ENCODE measurements at places on chromosomes 5 and 9.

DNA sequence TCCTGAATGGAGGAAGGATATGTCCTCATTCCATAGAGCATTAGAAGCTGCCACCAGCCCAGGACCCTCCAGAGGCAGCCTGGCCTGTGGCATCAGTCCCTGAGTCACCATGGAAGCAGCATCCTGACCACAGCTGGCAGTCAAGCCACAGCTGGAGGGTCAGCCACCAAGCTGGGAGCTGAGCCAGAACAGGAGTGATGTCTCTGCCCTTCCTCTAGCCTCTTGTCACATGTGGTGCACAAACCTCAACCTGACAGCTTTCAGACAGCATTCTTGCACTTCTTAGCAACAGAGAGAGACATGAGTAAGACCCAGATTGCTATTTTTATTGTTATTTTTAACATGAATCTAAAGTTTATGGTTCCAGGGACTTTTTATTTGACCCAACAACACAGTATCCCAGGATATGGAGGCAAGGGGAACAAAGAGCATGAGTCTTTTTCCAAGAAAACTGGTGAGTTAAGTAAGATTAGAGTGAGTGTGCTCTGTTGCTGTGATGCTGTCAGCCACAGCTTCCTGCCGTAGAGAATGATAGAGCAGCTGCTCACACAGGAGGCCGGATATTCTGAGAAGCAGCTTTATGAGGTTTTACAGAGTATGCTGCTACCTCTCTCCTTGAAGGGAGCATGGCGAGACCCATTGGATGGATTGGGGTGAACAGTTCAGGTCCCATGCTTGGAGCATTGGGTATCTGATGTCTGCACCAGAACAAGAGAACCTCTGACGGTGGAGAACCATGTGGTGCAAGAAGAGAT, 13.0 kb upstream of the CYFIP2 start:
- peak; percentile 61 for DNase-seq

DNA sequence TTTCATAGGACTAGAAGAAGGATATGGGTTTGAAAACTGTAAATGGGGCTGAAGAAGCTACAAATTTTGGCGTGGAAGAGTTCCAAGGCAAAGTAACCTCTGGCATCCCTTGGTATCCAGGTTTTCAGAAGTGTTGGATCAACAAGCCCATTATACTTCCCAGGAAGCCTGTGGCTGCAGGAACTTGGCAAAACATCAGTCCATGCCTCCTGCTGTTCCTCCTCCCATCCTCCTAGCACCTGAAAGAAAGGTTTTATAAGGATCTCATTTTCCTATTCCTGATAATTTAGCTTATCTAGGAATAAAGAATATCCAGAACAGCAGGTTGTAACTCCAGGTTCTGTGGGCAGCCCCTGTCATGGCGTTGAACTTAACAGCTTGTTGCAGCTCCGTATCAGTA, 72.5 kb upstream of the LPAR1 start:
- DNase-seq = no peak

GRCh38 chr5:150461231-150461630, 11.7 kb upstream of the RPS14 start:
- DNase-seq = peak; percentile 11

GRCh38 chr5:37971483-37972024, 131.7 kb upstream of the GDNF start:
- no peak for DNase-seq

DNA sequence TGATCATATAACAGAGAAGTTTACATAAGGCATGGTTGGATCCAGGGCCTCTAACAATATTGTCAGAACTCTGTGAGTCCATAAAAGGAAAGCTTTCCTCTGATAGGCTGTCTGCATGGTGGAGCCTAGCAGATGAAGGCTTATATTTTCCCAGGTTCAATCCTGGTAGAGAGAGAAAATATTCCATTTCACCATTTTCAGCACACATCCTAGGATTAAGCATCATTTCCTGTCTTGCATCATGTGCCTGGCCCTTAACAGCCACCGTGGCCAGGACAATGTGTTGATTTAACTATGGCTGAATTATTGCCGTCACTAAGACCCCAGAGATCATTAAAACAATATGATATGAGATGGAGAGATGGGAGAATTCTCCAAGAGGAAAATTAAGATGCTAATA, 90.9 kb upstream of the GRIA1 start:
- no peak for DNase-seq

DNA sequence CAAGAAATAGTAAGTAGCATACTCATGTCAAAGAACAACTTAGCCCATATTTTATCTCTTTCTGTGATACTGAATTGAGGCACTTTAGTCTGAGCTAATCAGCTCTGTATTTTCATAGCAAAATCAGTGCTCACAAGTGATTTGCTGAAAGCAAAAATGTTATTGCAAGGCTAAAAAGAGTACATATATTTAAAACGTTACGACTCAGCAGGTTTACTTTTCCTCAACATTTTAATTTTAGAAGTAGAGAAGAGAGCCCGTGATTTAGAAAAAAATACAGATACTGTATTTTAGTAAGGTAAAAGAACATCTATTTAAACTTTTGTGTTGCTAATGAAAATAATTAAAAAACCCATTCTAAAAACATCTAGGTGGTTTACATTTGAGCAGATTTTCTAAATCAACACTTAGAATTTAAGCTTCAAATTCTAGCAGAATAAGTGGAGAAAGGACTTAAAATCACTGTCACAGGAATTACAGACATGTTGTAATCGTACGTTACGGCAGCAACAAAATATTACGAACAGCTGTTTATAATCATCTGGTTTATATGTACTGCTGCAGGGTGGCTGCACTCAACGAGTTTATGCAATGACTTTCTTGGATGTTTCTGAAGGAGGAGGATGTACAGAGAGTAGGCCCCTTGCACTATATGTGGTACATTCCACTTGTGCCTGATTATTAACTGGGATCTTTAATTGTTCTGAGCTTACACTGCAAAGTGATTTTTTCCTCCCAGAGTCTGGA, 20.1 kb downstream of the SREK1 start:
- no peak for DNase-seq

DNA sequence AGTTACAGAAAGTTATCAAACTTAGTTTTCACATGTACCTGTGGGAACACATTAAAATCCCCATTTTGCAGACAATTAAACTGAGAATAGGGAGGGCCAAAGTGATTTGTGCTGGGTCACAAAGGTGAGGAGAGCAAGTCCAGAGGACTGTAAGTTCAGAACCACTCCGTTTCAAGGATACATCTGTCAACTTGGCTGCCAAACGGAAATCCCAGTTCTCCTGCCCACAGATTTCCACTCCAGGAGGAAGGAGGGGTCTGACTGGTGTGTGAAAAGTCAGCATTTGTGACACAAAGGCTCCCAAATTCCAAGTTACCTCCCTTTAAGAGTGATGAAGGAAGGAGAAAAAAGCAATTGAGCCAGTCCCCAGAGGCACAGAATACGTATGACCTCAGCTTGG, 42.3 kb downstream of the PRELID2 start:
- no peak for DNase-seq

Measured in stimulated activated CD4-positive, alpha-beta T cell treated with anti-CD3 and anti-CD28 coated beads, Interleukin-15, amount 100 ng/mL, for 24 hours (primary cell).